ENCODE measurements at places on chromosomes 2 and 18.
A peak's percentile ranks its signal among the peaks of the same experiment; 100 is the strongest.

DNA sequence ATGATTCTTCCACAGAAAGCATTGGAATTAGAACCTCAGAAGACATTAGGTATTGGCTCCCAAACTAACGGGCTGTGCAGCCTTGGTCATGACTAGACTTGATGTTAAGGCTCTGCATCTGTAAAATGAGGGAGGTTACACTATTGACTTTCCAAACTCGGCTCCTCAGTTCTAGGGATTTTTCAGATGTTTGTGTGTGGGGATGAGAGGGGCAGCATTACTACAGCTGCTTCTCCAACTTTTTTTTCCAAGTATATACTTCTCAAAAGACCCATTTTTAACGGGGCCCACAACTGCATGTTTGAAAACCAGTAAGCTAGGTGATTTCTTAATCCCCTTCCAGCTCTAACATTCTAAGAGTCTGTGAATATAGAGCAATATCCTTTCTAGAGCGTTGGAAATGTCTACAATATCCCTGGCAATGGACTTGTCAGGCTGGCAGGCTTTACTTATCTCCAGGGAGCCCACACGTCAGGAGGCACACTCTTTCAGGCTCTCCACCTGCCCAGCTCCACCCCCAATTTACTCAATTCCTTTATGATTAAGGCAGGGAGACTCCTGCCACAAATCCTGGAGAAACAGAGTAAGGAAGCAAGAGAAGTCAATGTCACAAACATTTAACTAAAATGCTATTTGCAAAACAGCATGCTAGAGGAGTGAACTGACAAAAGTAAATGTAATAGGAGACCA lies 844 bp upstream of the MPV17 start:
- no peak for DNase-seq

- no peak for DNase-seq
These were observed 311.8 kb upstream of the ST6GAL2 start for GRCh38 chr2:107197594-107198294.

GRCh38 chr2:31129375-31130171 lies 8.7 kb downstream of the GALNT14 start:
- no peak for DNase-seq

GRCh38 chr18:42517896-42518295 lies 562.9 kb downstream of the PIK3C3 start:
- DNase-seq: no peak

DNA sequence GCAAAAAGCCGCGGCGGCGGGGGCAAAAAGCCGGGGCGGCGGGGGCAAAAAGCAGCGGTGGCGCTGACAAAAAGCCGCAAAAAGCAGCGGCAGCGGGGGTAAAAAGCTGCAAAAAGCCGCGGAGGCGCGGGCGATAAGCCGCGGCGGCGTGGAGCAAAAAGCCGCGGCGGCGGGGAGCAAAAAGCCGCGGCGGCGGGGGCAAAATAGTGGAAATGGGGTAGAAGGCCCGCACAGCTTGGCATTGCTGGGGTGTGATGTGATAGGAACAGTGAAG lies 450.1 kb downstream of the ANKRD30B start:
- DNase-seq: no peak

DNA sequence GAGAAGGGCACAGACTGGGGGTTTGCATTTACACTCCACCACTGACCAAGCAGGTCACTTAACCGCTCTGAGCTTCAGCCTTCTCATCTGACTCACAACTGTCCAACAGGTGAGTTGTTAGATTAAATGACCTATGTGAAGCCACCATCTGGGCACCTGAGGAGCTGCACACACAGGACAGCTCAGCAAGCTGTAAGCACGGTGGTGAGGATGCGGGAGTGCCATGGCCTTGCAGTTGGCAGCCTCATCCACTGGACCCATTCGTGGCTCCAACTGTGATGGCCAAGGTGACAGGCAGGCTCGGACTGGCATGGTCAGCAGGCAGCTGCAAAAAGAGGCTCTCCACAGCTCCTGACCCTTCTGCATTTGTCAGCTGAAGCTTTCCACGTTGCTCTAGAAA lies 23.3 kb upstream of the AMMECR1L start:
- DNase-seq: no peak

GRCh38 chr2:68385220-68385906 lies 20.3 kb downstream of the PLEK start:
- no peak for DNase-seq

DNA sequence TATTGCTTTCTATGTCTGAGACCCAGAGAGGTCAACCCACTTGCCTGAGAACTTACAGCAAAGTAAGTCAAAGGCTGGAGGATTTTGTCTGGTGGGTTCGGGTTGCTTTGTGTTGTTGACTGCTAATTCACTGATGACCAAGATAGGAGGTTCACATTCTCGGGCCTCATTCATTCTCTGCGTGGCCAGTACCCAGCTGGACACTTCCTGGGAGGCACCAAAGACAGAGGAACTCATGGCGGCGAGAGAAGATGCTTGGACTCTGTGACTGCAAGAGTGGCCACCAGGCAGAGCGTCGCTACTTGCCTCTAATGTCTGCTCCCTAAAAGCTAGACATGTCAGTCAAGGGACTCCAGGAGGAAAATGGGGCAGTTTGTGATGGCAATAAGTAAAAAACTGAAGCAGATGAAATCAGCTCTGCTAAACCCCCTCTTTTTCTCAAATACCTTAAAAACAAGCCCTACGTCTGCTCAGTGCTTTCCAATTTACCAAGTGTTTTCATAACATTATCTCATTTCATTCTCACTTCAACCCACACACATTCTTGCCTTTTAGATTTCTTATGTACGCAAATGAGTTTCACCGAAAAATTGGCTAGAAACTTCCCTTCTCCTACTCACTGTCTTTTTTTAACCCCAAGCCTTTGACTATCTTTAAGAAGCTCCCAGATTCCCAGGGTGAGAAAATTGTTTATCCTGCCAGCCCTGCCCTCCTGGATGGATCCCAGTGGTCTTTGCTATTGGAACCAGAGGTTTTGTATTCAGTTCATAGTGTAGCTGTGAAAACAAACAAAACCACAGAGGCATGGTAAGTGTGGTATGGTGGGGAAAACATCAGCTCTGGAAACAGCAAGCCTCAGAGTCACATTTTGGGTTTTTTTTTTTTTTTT lies 4.9 kb upstream of the LBH start:
- DNase-seq: no peak

DNA sequence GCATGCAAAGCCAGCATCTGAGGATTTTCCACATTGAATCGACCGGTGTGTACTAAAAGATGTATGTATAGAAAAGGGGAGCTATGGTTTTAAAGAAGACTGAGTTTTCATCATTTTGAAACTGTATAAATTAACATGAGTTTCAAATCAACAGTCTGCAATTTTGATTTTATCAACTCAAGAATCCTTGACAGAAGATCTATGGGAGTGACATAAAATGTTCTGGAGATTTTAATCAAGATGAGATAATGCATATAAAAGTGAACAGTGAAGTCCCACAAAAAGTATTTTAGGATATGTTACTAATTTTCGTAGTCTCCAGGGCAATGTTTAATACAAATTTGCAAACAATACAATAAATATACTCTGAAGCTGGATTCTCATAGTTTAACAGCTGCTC lies 24.0 kb upstream of the CERS6 start:
- no peak for DNase-seq

GRCh38 chr2:223613017-223613950 lies 11.1 kb upstream of the SCG2 start:
- DNase-seq: peak; percentile 68

- no peak for DNase-seq
These were observed 7.6 kb downstream of the CNDP1 start for GRCh38 chr18:74541703-74542555.

DNA sequence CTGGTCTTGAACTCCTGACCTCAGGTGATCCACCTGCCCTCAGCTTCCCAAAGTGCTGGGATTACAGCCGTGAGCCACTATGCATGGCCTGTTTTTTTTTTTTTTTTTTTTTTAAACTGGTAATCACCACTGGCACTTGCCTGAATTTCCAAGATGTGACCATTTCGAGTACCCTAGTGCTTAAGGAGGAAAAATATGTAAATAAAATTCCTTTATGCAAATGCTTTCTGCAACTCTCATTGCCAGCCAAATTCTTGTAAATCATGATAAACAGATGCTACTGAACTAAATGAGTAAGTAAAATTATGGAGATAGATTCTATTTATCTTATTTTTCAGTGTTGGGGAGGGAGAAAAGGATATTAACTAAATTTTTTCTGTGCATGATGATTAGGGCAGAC lies 18.6 kb downstream of the CDCA7 start:
- no peak for DNase-seq

DNA sequence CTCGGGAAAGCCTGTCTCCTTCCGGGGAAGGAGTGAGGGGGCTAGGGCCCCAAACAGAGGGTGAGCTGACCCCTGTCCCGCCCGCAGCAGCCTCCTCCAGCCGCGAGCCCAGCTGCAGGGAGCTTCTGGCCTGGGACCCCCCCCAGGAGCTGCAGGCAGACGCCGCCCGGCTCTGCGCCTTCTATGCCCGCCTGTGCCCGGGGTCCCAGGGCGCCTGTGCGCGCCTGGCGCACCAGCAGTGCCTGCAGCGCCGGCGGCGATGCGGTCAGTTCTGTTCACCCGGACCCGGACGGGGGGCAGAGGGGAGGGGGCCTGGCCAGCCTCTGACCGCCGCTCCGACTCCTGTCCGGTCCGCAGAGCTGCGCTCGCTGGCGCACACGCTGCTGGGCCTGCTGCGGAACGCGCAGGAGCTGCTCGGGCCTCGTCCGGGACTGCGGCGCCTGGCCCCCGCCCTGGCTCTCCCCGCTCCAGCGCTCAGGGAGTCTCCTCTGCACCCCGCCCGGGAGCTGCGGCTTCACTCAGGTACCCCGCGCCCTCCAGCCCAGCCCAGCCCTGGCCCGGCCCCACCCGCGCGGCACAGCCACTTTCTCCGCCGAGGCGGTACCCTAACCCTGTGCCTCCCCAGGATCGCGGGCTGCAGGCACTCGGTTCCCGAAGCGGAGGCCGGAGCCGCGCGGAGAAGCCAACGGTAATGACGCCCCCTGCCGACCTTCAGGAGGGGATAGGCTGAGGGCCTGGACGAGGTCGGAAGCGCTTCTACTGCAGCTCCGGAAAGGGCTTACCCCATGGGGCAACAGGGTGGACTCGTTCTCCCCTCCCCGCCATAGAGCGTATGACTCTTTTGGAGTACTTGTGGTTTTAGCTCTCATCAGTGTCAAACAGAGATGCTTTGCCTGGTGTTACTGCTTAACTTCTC lies 2.0 kb upstream of the CHRND start:
- DNase-seq: no peak

GRCh38 chr2:201255408-201256033 lies 4.8 kb upstream of the CASP8 start:
- no peak for DNase-seq

DNA sequence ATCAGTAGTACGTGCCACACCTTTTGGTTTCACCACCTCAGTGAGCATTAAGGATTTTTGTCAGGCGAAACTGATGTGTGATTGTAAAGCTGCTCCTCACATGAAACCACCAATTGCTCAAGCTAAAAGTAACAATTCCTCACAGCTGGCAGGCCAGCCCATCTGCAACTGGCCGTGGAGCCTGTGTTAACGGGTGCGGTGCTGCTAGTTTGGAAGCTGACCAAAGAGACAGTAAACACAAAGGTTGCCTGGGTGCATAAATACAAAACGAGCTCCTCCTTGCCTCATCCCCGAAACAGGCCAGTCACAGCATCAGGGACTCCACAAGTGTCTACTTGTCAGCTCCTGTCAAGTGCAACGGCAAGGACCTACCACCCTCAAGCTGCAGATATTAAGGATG lies 32.0 kb downstream of the LGALSL start:
- DNase-seq: no peak

- no peak for DNase-seq
These were observed 7.6 kb downstream of the COX5B start for GRCh38 chr2:97653473-97653872.

- no peak for DNase-seq
These were observed 105.8 kb downstream of the RIT2 start for GRCh38 chr18:43009674-43010073.

- DNase-seq: no peak
These were observed 17.1 kb upstream of the ANKRD62 start for GRCh38 chr18:12076424-12077140.

- no peak for DNase-seq
These were observed 437.0 kb downstream of the PTPRM start for GRCh38 chr18:8003878-8004675.

DNA sequence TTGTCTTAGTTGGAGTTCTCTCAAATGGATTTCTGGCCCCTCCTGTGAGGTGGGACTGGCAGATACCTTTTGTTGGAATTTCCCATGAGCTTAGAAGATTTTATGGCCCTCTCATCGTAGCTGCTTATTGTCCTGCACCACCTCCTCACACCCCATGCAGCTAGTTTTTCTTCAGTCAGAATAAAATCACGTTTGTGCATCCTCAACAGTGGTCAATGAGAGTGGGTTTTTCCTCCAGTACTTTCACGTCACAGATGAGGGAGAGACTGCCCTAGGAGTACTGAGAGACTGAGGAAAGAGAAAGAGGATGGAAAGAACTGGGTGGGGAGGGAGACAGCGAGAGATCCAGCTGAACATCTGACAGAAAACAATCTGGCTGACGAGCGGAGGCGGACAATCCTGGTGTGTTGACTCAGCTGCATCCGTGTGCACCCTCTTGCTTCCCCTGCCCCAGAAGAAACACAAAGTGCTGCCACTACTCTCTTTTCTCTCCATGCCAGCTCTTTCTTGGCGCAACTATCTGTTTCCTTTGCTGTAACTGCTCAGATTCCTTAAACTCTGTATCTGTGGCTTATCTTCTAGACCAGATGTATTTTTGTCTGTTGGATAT lies 7.4 kb downstream of the RAPGEF4 start:
- DNase-seq: no peak

DNA sequence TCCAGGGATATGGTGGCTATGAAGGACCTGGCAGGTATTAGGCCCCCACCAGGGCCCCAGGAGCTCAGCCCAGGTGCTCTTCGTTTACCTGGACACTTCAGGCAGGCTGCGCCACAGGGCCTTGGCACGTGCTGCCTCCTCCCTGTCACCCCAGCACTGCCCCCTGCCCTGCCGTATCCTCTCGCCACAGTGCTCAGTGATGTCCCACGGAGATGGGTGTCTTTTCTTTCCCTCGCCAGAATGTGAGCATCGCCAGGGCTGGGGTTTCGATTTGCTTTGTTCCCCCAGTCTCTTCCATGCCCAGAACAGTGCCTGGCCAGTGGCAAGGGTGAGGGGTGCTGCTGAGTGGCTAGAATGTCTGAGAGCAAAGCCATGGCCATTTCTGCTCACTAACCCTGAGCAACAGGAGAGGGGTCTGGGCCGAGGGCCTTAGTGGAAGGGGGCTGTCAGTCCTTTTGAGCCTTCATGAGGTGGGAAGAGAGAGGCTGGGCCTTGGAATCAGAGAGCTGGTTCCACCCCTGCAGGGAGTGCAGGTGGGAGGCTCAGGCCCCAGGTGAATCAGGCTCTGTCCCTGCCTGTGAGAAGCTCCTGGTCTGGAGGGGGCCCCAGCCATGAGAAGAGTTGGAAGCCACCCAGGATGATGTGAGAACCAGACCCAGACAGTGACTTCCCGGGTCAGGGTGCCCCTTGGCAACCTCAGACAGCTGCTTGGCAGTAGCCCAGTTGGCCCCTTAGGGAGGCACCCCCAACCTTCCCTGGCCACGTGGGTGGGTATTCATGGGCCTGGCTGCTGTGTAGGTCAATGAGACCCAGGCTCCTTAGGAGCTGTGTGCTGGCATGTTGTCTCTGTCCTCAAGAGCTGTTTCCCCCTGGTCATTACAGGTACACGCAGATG lies 129.9 kb upstream of the HS6ST1 start:
- DNase-seq: no peak

GRCh38 chr18:8744656-8745055 lies 39.3 kb downstream of the MTCL1 start:
- DNase-seq: no peak
